Stimulated activated CD8-positive, alpha-beta memory T cell treated with anti-CD3 and anti-CD28 coated beads, Interleukin-4, amount 100 ng/mL, for 4 hours (primary cell): ENCODE measurements at places on chromosomes 1 and 21.

- DNase-seq: no peak
Measured at GRCh38 chr1:57089855-57090254, 124.0 kb upstream of the C8B start.

DNA sequence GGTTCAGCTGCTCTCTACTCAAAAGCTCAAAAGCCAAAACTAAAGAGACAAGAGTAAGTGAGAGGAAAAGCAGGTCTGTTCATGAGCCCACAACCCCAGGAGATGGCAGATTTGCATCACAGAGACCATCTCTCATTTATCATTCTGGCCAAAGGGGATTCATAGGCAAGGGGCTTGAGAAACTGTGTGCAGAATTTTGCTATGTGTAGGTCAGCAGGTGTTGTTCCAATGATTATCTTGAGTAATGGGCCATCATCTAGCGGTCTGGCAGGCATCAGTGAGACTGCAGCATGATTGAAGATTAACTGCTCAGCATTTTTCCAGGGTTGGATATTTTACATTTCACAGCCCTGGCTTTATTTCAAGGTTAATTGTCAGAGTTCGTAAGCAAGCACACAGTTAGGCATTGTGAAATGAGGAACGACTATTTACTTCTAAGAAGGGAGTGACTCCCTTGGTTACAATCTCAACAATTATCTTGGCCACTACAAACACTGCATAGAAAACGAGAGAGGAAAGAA is 1204.6 kb upstream of the TMPRSS15 start:
- no peak for DNase-seq

DNA sequence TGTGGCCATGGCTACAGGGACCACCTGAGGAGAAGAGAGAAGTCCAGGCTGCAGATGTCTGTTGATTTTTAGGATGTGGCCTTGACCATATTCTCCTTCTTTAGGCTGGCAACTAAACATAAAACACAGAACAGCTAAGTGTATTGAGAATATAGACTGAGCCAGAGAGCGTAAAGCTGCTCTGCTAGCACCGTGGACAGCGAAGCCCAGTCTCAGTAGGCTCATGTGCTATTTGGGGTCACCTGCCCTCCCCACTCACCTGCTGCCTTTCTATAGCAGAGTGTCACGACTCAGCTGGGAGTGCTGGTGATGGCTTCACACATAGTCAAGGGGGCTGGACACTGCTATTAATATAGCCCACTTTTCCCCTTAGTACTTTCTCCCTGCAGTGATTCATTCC is 278.5 kb downstream of the KCNH1 start:
- DNase-seq: no peak

DNA sequence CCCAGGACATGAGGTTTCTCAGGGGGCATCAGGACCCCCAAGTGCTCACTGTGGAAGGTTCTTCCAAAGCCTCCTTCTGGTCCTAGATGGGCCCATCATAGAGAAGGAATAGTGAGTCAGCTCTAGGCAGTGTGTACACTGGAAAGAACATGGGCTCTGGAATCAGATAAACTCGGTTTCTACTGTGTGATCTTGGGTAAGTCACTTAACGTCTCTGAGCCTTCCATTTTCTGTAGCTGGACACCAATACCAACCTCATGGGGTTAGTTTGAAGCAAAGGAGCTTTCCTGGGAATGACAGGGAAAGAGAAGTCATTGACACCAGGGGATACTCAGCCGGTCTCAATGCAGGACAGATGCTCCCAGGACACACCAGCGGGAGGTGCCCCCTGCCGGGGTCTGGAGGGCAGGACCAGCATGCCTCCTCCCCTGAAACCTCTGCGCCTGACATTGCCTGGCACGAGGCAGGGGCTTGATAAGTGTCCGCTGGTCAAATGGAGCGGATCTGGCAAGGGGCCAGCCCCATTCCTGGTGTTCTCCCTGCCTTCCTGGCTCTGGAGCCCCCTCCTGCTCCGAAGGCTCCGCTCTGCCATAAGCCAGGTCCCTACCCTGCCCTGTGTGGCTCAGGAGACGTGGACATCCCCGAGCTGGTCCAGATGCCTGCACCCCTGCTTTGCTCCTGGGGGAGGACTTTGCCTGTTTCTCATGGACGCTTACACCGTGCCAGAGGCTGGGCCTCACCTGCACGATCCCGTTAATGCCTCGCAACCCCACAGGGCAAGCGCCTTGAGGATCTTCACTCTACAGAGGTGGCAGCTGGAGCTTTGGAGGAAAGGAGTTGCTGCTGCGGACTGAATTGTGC is 52.8 kb downstream of the EDN2 start:
- no peak for DNase-seq

GRCh38 chr1:118821801-118822200 is 166.3 kb downstream of the TBX15 start:
- DNase-seq: no peak

DNA sequence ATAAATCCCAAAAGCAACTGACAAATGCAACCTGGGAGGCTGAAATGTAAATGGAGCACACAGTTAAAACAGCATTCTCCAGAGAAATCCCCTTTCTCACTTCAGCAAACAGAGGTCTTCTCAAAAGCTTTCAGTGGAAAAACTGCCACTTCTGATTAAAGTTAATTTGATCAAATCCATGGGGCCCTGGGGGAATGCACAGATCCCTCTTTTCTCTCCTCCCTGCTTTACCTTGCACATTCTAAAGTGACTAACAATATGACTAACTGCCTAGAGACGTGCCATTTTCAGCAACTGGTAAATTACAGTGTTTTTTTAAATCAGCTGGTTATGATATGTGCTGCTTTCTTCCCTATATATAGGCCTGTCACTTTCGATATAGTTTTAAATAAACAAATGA is 142.5 kb downstream of the RERE start:
- DNase-seq: no peak

GRCh38 chr1:214281720-214282629 is 1.0 kb downstream of the SMYD2 start:
- no peak for DNase-seq

DNA sequence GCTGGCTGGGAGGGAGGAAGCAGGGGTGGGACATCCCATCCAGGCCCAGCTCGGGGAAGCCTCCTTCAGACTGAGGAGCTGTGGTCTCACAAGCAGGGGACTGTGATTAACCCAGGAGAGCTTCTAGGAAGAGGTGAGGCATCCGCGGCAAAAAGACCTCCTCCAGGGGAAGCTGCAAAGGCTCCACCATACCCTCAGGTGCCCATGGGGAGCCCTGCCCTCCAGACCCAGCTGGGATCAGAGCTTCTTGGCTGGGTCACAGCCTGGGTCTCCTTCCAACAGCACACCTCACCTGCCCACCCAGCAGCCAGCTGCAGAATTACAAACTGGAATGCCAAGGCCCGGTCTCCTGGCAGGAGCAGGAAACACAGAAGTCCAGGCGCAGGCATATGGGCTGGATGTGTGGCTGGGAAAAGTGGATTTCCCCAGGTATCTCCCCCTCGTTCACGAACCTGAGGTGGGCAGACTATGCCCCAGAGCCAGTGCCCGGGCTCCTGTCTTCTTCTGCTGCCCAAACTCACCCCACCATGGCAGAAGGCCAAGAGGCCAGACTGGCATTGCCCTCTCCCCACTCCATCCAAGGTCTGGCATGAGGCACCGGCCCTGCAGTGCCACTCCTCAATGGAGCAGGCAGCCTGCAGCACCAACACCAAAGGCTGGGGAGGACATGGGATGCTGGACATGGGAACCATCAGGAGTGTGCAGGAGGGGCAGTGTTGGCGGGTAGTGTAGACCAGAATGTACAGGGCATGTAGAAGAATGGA is 15.4 kb upstream of the ARF1 start:
- no peak for DNase-seq

DNA sequence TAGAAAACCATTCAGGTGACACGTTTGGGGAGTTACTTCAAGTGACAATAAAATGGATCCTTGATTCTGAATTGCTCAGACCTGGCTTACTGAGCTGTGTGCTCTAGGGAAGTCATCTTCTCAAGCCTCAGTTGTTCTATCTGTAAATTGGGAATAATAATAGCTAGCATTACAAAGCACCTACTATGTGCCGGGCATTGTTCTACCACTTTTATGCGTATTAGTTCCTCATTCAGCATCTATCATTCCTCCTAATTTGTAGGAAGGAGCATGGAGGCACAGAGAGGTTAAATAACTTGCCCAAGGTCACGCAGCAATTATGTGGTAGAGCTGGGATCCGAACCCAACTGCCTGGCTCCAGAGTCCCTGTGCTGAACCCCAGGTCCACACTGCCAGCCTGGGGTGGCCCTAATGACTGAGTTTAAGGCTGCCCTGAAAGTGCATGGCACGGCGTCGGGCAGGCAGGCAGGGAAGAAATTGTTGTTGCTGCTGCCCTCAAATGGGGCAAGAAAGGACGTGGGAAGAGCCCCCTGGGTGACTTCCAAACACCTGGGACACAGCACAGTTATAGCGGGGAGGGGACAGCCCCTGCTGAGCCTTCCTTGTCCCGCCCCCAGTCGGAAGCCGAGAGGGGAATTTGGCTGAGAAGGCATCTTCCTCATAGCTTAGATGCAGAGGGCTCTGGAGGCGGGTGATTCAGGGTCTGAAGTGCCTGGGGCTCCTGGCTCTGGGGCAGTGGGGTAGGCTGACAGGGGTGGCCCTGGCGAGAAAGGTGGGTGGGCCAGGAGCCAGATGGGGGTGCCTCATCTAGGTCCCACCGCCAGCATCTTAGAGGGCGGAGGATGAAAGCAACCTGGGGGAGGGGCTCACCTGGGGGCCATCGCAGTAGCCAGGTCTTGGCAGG is 86.5 kb upstream of the IFFO2 start:
- DNase-seq: no peak

GRCh38 chr1:21267191-21268077 is 22.8 kb downstream of the ECE1 start:
- no peak for DNase-seq

GRCh38 chr1:14707531-14708445 is 109.3 kb downstream of the KAZN start:
- DNase-seq: no peak

DNA sequence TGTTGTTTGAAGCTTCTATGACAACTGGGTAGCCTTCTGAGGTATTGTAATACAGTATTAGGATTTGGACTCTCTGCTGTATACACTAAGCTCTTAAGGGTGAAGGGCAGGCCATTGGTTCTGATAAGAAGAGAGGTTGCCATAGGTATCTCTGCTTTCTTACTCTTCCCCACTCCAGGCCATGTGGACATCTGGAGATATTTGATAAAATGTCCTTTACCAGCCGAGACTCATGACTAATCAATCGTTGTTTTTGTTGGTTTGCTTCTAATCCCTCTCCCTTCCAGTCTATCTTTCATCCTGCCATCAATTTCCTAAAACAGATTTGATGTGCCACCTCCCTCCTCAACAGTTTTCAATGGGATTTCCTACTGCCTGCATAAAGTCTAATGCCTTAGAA is 64.6 kb upstream of the WDR26 start:
- no peak for DNase-seq

GRCh38 chr1:196181594-196181878 is 426.7 kb downstream of the KCNT2 start:
- no peak for DNase-seq

GRCh38 chr1:58928514-58928913 is 144.7 kb upstream of the JUN start:
- DNase-seq: no peak

GRCh38 chr1:7250597-7251453 is 465.6 kb downstream of the CAMTA1 start:
- DNase-seq: no peak

- no peak for DNase-seq
Measured at GRCh38 chr1:168623831-168624230, 47.4 kb downstream of the XCL1 start.

DNA sequence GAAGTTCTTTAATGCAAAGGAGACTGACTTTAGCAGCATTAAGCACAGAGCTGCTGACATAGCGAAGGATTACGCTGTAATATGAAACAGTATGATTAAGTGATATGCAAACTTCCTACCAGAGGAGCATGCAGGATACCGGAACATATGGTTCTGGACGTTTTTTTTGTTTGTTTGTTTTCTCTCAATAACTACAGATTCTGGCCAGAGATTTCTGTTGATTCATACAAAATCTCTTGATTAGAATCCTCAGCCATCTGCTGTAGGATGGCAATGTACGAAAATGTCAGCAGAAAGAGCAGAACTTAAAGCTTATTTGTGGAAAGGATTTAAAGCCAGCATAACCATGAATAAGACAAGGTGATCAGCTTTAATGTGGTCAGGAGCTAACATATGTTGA is 970.7 kb downstream of the KCNT2 start:
- no peak for DNase-seq
